Activated naive CD4-positive, alpha-beta T cell treated with anti-CD3 and anti-CD28 coated beads, Interleukin-2, amount 50 U/mL, for 72 hours (primary cell): ENCODE measurements at places on chromosomes 16 and 17. TPM values are rescaled to one million over a fixed set of nuclear protein-coding genes. Genes with fewer than 3 reads are reported as not detected.

- DNase-seq: no peak
Measured at GRCh38 chr17:7777017-7777416, 57.0 kb upstream of the KDM6B start.

The KRTAP4-4 gene
- not detected for total RNA-seq

GRCh38 chr17:67047382-67047781, 3.0 kb downstream of the CACNG1 start:
- DNase-seq: no peak

DNA sequence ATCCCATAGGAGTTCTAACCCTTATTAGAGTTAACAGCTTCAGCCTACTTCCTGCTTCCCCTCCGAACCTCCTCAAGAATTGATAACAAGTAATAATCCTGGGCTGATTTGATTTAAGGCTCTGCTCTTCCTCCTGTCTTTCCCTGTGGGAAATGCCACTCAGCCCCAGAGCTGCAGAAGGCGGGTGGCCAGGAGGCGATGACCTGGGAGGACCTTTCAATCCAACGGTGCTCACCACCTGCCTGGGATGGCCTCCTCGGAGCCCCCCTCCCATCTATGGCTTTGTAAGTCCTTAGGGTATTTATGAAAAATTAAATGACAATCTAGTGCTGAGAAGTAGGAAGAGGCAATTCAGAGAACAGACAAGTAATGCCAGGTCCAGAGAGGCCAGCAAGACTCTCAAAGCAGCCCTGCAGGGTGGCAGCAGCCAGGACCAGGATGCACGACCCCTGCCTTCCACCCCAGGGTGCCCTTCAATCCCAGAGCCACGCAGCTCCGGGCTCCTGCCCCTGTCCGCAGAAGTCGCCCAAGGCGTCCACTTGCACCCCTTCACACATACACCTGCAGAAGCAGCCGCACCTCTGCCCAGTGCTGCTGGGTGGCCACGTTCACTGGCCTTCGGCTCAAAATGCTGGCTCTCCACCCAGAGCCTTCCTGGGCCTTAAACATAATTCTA, 34.3 kb downstream of the ABR start:
- no peak for DNase-seq

DNA sequence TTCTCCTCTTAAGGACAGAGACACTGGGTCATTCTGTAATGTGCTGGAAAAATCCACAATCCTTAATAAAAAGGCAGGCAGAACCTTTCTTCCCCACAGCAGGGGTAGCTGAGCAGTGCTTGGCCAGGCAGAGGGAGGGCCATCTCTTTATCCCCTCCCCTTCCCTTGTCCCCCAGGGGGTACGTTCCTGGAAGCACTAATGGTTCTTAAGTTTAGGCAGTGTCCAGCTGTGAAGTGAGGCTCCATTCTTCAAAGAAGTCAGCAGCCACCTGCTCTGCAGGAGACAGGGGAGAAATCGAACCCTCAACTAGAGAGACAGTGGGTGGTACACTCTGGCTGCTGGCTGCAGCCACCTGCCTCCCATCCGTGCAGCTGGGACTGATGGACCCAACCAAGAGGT, 533.9 kb upstream of the CDH11 start:
- DNase-seq: no peak

DNA sequence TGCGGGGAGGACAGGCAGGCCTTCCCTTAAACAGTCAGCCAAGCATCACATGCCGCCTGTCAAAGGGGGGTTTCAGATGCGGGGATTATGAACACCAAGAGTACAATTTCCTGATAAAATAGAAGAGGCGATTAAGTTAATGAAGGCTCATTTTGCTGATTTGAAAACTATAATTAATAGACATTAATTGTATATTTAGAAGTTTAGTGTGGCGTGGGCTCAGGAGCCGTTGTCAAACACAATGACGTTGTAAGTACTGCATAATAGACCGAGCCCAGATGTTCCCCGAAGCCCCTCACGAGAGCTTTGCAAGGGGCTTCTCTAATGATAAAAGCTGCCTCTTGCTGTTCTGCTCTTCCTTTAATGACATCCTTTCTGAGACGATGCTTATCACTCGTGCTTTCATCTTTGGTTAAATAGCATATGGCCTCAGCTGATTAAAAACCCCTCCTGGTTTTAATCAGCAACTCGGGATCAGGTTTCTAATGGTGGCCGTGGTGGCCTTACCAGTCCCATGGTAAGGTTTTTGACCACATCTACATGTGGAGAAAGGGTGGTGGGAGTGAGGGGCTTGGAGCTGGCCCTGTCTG, 28.2 kb downstream of the SNX20 start:
- DNase-seq: no peak

The KCNJ12 gene
- total RNA-seq: not detected

DNA sequence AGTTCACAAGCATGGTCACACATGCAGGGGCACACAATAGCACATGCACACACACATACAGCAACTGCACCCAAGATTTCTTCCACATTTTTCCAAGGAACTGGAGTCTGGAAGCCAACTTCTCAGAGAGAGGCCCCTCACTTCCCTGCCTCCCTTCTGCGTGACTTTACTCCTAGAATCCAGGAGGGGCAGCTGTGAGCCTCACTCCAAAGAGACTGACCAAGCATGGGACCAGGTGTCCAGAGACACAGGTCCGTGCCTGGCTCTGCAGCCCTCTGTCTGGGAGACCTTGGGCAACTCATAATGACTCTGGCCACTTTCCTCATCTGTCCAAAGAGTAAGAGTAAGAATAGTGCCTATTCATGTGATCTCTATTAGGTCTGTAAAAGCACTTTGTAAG, 104.7 kb upstream of the TMEM132E start:
- DNase-seq: no peak

DNA sequence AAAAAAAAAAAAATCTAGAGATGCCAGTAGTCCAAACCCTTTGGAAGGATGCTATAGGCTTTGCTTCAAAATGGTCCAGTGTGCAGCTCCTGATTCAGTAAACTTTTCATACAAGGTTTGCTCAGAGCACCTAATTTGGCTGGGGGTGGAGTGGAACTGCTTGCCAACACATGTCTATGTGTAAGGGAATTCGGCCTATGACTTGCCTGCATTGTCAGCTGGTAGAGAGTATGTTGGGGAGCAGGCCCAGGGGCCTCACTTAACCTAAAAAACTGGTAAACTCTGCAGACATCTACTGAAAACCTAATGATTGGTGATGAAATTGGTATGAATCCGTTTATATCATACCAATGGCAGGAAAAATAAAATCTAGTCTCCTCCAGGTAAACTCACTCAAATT, 1.5 kb upstream of the MFSD6L start:
- no peak for DNase-seq

The CORO6 gene
- 47.3 TPM for total RNA-seq

- DNase-seq: no peak
Measured at GRCh38 chr17:75548813-75549212, 23.3 kb downstream of the LLGL2 start.

The CTRB2 gene
- total RNA-seq: not detected

DNA sequence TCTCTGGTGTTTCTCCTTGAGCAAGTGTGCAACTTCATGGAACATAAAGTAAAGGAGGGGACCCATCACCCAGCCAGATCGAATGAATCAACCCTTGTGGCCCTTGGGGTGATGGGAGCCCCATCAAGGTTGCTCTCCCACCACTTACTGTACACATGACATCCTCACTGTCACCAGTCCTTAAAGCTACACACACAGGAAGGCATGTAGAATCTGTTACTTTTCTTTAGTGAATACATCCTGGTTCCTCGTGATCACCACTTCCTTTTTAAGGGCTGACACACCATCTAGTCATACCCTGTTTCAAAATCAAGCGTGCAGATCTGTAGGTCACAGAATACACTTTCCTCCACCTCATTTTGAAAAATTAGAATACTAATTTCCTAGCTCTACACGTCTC, 22.6 kb upstream of the MPHOSPH6 start:
- DNase-seq: no peak

DNA sequence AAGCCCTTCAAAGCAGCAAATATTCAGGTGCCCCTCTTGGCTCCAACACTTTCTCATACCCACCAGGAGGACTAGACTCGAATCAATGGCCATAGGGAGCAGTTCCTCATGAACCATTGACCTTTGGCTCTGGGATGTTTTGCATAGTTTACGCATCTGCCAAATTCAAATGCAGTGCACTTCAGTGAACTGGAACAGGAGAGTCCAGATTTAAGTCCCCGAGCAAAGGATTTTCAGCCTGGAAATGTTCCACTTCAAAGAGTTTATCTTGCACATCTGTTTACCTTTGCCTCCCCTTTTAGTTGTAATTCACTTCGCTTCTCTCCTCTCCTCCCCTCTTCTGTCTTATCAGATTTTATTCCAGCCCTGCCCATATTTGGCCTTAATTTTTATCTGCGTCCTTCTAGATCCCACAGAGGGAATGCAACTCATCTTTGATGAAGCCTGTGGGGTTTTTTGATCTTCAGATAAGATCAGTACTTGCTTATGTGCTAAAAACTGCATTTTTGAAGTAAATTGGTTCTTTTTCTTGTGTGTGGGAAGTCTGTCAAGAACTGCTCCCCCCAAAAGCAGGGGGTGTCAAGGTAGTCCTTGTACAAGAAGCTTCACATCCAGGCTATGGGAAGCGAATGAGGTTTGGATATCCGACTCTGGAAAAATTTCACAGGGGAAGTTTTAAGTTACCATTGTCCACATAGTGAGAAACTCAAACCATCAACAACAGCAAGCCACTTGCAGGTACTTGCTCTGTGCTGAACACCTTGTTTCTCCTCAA, 281.6 kb downstream of the RBFOX1 start:
- no peak for DNase-seq

The PMFBP1 gene
- total RNA-seq: 3.1 TPM

DNA sequence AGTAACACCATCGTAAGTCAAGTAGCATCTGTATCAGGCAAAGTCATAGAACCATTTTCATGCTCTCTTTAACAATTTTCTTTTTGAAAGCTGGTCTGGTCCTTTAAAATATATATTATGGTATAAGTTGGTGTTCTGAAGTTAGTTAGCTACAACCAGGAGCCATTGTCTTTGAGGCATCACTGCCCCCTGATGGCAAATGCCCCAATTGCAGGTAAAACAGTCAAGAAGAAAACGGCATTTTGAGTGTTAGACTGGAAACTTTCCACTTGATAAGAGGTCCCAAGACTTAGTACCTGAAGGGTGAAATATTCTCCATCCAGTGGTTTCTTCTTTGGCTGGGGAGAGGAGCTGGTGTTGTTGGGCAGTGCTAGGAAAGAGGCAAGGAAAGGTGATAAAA, 14.1 kb downstream of the TP53 start:
- peak; percentile 57 for DNase-seq

DNA sequence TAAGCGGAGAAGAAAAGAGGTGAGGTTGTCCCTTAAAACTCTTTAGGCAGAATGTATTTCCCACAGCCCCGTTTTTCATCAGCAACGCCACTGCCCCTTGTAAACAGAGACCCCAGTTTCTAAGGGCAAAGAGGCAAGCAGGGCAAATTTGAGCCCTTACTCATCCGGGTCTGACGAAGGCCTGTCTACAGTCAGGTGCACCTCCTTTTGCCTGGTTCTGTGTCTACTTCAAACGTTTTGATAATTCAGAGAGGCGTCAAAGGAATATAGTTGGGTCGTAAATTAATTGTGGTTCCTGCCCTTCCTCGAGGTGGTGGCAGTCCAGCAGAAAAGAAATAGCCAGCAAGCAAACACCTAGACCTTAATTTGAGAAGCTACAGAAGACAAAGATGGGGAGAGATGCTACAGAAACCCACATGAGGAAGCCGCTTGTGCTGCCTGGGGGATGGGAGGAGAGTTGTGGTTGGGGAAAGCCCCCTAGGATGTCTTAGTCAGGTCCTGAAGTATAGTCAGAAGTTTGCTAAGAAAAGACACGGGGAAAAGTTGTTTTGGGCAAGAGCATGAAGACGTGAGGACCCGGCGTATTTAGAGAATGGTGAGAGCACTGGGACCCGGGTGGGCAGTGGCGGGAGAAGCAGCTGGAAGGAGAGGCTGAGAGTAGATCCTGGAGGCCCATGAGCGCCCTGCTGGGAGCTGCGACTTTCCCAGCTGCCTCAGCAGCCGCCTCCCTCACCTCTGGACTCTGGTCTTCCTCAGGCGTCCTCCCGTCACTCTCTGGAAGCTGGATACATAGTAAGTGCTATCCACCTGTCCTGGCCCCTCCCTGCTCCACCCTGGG, 2.4 kb downstream of the FBRS start:
- peak; percentile 79 for DNase-seq

DNA sequence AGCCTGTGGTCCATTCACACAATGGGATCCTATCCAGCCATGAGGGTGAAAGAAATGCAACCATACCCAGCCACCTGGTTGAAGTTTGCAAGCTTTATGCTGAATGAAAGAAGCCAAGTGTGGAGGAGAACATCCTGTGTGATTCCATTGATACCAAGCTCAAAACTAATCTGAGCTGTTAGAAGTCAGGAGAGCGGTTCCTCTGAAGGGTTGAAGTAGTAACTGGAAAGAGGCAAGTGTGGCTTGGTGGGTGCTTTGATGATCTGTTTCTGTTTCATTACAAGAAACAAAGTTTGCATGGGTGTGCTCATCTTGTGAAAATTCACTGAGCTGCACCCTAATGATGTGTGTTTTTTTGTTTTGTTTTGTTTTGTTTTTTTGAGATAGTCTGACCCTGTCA, 99.4 kb downstream of the SALL1 start:
- no peak for DNase-seq

DNA sequence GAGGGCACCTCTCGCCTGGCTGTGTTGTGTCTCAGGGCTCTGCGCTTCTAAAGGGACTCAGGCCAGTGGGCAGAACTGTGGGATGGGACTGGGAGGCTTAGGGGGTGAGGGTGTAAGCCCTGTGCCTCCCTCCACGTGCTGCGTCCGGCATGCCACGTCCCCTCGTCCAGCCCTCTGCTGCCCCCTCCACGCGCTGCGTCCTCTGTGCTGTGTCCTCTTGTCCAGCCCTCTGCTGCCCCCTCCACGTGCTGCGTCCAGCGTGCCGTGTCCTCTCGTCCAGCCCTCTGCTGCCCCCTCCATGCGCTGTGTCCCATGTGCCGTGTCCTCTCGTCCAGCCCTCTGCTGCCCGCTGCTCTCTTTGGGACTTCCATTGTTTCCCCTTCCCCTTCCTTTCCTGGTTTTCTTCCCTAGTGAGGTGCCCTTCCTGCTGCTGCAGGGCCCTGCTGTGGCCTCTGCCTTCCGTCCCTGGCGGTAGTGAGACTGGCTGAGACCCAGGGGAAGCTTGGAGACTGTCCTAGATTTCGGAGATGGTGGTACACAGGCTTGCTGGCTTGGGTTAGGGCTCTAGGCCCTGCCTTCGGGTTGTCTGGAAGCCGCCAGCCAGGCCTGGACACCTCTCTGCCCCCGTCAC, 6.4 kb upstream of the ZNF750 start:
- DNase-seq: no peak

GRCh38 chr17:63447471-63448009, 1.4 kb upstream of the CYB561 start:
- no peak for DNase-seq

The SCNN1G gene
- not detected for total RNA-seq

DNA sequence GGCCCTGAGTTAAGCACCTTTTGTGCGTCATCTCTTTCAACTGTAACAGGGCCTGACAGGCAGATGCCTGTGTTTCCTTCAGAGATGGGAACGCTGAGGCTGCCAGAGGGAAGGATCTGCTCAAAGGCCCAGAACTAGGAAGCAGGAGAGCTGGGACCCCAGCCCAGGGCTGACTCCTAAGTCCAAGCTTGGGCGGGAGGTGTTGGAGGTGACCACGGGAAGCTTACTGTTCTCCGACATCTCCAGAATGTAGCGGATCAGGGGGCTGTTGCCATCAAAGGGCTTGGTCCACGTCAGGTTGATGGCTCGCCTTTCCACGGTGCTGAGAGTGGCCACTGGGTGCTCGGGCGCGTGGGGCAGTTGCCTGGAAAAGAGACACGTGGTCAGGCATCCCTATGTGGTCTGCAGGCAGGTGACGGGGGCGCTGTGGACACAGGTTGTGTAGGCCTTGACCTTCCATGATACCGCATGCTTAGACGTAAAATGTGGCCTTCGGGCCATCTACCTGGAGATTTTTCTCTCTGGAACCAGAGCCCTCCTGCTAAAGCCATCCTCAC, 111.4 kb upstream of the CDC42EP4 start:
- no peak for DNase-seq

The TRAPPC1 gene
- total RNA-seq: 190 TPM
